Activated CD8-positive, alpha-beta memory T cell treated with anti-CD3 and anti-CD28 coated beads, Interleukin-2, amount 10 ng/mL, durations not matched to agents 7 days and 5 days (primary cell): ENCODE measurements at places on chromosomes 6 and 20.

DNA sequence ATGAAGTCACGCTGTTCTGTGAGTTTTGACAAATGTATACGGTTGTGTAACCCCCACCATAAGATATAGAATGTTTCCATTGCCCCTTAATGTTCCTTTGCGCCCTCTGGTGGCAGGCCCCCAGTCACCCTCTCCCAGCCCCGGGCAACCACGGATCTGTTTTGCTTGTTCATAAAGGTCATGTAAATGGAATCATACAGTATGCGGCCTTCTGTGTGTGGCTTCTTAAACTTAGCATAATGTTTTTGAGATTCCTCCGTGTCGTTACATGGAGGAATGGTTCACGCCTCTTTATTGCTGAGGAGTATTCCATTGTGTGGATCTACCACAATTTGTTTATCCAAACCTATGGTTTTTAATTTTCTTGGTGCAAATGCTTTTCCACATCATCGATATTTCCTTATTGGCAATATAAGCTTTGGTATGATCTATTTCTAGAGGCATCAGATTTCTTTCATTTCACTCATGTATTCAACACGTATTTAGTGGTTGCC is 28.4 kb downstream of the LYRM2 start:
- peak; percentile 83 for DNase-seq

GRCh38 chr20:54086507-54087039 is 16.2 kb upstream of the BCAS1 start:
- no peak for DNase-seq

GRCh38 chr6:158808442-158808833 is 10.7 kb downstream of the EZR start:
- no peak for DNase-seq

DNA sequence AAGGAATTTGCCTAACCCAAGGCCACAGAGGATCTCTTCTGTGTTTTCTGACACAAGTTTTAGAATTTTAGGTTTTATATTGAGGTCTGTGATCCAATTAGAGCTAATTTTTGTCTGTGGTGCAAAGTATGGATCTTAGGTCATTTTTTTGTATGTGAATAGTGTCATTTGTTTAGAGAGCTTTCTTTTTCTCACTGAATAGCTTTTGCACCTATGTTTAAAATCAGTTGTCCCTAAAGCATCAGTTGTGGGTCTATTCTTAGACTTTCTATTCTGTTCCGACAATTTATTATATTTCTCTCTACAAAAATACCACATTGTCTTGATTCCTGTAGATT is 341 bp upstream of the MCM9 start:
- DNase-seq: no peak

- DNase-seq: no peak
These were observed 15.1 kb downstream of the PTPRA start for GRCh38 chr20:2888224-2888955.

DNA sequence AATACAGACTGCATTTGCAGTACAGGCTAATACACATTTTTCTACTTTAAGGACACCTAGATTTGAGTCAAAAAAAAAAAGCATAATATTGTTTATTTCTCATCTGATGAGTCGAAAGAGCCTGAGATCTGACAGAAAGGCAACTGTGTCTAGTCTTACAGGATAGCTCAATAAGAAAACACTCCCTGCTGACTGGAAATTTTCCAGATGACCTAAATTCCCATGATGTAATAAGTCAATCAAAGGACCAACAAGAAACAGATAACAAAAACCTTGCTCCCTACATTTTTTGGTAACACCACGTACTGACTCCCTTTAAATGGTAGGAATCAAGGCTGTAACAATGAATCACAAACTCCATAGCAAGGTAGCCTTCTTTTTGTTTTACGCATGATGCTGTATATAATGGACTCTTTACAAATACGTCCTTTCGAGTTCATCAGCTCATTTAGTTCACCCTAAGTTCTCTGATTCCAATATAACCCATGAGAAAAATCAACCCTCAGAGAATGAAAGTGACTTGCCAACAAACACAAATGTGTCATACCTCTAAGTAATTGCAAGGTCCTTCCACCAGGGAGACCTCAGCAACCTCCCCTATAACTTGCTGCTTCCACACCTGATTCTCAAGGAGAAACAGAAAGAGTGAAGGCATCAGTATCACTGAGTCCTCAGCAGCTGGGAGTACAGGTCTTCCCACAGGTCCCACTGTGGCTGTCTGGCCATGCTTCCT is 12.1 kb downstream of the TBX18 start:
- no peak for DNase-seq

DNA sequence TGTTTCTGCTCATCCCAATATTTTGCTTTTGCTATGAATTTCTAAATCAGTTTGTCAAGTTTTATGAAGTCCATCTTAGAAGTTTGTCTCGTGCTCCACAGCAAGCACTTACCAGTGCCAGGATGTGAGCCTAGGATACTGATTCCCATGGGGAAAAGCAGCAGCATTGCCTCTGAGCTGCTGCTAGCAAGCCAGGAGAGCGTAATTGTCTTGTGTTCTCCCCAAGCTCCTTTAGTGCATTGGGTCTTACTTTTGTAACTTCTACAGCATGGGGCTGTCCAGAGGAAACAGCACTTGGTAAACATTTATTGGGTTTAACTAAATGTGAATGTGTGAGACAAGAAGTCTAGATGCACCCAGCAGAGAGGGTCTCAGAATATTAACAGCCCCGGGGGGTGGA is 76.1 kb downstream of the RNF182 start:
- DNase-seq: no peak

- no peak for DNase-seq
These were observed 29.2 kb downstream of the OSBPL2 start for GRCh38 chr20:62267543-62267942.

DNA sequence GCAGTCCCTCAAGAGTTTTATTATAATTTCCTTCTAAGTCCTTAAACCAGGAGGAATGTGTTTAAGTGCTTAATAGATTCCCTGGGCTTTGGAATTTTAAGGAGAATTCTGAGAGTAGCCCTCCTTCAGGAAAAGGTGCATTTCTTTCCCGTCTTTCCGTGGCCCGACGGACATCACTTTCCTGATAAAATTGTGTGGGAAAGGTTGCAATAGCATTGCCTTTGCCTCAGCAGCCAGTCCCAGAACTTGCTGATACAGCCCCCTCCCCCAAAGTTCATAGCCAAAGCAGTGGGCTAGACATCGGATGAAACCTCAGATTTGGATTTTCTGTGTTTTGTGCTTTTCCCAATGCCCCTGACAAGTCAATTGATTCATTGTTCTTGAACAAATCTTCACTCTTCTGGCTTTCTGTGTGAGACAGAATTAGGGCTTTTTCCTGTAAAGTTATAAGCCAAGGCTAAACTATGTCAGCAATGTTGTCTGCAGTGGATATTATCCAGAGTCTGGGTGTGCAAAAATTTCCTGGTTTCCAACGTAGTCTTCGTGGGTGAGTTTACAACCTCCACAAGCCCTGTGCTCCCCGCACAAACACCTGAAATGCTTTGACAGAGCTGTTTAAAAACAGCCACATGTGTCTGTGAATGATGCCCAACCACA is 1.1 kb upstream of the SMOC2 start:
- no peak for DNase-seq

DNA sequence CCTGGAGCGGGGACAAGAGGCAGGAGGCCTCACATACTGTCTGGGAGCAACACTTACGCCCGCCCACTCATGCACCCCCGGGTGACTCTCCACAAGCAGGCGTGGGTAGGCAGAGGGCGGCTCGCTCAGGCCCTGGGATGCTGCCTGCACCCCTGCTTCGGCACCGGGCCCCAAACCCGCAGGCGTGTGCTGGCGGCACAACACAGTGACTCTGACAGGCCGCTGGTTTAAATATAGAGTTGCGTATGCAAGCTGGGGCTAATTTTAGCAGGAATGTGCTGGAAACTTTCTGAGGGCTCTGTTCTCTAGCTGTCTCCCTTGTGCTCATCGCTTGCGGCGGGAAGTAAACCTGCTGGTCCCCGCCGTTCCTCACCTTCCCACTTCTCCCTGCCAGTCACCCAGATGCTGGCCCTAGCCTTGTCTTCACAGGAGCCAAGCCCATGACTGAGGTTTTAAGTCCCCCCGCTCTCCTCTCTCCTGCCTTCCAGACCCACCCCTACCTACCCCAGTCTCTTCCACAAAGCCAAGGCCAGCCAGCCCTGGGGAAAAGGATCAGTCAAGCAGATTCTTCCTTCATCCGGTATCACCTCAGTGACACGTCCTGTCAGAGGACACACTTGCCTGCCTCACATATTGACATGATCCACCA is 94.5 kb upstream of the FOXP4 start:
- no peak for DNase-seq

DNA sequence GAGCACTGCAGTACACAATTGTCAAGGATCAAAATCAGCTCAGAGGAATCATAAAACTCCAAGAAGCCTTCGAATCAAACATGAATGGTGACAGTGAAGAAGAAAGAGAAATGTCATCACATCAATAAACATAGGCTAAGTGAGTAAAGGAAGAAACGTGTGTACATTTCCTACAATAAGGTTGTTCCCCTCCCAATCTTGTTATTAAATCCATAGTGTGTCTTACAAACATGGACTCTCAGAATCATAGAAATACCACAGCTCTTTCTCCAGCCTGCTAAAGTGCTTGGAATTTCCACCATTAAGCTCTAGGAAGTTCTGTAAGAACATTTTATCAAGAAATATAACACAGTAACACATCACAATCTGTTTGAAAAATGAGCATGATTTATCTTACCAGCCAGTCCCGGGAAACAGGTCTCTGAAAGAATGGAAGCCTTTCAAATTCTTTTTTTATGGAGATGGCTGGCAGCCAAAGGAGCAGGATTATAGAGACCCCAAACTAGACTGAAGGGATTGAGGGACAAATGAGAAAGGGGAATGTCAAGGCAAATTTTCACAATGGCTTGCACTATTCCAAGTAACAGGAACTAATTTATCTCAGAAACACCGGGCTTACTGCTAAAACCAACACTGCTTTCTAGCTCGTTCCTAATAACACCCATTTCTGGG is 4.5 kb upstream of the TNFAIP3 start:
- no peak for DNase-seq
